ENCODE measurements at places on chromosomes 2 and 18.

- no peak for DNase-seq
These were observed 240.7 kb downstream of the SRBD1 start for GRCh38 chr2:45370369-45370768.

GRCh38 chr2:24623535-24623934, 132.5 kb downstream of the NCOA1 start:
- DNase-seq = no peak

GRCh38 chr2:151638191-151638933, 95.9 kb downstream of the NEB start:
- no peak for DNase-seq

GRCh38 chr2:136025057-136025973, 39.9 kb upstream of the DARS1 start:
- DNase-seq = peak; percentile 93

DNA sequence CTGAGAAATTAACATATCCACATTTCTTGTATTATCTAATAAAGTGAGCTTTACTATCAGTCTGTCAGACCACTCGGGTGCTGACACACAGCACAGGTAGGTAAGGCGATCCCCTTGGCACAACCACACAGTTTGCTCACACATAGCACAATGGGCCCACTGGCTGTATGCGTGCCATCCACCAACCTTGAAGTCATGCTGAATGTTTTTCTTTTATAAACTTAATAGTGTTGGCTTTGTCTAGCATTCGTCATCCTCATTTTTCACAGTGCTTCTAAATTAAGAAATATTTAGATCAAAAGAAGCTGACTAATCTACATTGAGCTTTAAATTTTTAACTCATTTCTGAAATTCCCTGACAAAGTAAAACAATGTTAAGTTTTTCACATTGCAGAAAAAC, 50.0 kb upstream of the PAPOLG start:
- no peak for DNase-seq

GRCh38 chr2:118013221-118013723, 598 bp downstream of the CCDC93 start:
- DNase-seq = peak; percentile 94

DNA sequence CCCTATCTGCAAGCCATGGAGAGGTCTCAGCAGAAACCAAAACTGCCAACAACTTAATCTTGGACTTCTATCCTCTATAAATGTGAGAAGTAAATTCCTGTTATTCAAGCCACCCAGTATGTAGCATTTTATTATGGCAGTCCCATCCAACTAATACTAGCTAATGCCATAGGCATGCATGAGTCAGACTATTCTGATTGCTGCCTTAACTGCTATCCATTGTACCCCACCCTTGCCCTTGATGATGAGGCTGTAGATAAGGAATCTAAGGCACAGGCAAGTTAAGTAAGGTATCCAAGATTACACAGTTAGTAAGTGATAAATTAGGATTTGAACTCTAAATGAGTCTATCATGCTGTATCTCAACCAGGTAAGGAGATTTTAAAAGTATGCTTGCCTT, 223.0 kb downstream of the UBE2E3 start:
- DNase-seq = no peak

- no peak for DNase-seq
These were observed 24.6 kb downstream of the EML4 start for GRCh38 chr2:42193722-42194187.

DNA sequence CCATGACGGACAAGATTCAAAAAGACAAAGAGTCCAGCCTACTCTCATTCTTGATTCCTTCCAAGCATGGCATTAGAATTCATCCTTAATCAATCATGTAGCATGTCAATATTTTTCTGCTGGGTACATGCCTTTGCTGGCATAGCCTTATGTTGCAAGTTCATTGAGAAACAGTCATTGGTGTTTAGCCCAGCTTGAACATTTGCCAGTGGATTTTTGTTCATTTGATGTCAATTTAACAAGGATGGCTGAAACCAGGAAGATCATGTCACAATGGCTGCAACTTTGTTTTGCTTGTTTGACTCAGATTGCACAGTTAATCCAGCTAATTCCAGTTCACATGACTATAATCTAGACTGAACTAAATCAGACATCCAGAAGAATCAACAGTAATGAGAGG, 1132.2 kb downstream of the LRP1B start:
- no peak for DNase-seq

DNA sequence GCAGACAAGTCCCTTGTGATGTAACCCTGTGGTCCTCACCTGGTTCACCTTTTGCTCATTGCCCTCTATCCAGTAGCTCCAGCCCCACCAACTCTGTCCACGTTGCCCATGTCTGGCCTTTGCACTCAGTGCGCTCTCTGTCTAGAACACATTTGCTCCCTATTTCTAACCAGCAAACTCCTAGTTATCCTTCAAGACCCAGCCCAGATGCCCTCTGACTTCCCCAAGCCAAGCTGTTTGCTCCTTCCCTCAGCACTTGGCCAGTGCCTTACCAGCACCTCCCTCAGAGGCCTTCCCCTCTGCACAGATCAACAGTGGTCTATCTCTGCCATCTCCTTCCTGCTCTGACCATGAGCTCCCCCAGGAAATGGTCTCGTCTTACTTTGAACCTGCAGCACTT, 137.7 kb downstream of the DYSF start:
- no peak for DNase-seq

- no peak for DNase-seq
These were observed 368.1 kb upstream of the CDH19 start for GRCh38 chr18:66971960-66972359.

DNA sequence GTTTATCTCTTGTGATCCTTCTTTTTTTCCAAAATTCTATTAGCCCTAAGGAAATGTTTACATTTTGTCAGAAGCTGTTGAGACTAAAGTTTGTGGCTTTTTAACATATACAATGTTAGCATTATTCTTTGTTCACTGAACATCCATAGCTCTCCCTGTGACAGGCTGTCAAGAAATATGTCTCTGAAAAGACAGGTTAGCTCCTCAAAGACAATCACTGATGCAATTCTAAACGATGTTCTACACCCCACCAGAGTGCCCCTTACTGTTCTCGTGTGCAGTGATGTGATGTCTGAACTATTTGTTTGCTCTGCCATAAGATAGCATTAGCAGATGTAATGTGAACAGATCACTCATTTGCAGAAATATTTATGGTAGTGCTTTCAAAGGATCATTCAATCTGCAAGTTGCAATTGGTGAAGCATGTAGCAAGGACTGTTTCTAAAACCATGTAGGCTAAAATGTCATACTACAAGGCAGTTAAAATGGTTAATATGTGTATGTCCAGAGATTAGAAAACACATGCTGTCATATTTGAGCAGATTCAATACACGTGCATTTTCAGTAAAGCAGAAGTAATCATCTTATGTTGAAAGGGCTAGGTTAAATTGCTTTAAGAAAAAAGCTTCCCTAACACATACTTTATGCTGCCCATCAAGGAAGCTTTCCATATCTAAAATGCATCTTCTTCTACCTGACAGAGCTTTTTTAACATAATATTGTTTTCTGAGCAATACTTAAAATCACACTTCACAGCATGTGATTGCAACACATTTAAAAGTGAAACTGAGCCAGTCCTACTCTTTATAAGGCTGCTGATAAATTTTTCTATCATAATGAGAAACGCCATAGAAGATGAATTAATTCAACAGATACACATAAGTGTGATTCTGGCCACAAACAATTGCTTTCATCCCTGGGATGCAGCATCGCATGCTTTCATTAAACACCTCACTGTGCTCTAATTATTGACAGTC, 285.7 kb upstream of the UBE2E3 start:
- no peak for DNase-seq

- DNase-seq = no peak
These were observed 656.2 kb upstream of the CHAC2 start for GRCh38 chr2:53111406-53111805.

- no peak for DNase-seq
These were observed 2.5 kb downstream of the TAF4B start for GRCh38 chr18:26228562-26229260.

DNA sequence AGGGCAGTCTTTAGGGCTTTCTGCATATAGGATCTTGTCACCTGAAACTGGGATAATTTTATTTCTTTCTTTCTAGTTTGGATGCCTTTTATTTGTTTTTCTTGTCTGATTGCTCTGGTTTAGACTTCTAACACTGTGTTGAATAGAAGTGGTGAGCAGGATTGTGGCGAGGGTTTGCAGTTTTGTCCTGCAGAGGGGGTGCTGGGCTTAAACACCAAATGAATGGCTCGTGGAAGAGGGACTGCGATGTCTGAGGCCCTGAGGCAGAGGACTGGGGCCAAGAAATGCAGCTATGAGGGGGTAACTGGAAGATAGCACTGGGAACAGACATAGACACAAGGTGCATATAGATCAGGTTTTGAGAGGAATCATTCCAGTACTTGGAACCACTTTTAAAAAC, 20.5 kb downstream of the UBE2F start:
- DNase-seq = no peak

GRCh38 chr2:20198796-20199632, 25.9 kb downstream of the SDC1 start:
- no peak for DNase-seq

DNA sequence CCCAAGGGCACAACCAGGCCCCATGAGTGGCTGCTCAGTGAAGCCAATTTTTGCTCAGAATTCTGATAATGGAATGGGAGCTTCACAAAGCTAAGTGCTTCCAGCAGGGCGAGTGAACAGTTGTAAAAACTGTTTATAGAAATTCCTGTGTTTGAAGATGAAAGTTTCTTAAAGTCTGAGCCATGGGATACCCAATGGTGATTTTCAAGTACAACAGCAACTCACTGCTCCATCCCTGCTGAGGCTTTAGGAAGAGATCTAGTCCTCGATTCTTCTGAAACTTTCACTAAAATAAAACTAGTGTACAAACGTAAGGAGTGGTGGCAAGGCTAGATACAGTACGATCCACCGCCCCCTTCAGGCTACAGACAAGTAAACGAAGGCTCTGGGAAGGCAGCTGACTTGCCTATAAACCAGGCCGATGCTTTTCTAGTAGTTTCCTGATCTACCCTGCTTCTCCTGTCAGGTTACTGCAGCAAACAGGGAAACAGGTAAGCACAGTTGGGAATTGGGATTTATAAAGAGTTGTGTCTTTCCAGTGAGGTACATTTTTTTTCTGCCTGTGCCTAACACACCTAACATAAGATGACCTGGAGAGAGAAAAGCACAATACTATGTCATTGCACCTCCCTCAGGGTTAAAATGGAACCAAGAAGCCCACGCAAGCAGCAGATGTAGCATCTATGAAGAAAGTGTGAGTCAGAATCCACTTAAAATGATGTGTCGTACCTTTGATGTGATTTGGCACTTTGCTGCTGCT, 108.7 kb downstream of the UXS1 start:
- DNase-seq = no peak

GRCh38 chr2:173537694-173538093, 183.0 kb downstream of the CDCA7 start:
- DNase-seq = no peak

DNA sequence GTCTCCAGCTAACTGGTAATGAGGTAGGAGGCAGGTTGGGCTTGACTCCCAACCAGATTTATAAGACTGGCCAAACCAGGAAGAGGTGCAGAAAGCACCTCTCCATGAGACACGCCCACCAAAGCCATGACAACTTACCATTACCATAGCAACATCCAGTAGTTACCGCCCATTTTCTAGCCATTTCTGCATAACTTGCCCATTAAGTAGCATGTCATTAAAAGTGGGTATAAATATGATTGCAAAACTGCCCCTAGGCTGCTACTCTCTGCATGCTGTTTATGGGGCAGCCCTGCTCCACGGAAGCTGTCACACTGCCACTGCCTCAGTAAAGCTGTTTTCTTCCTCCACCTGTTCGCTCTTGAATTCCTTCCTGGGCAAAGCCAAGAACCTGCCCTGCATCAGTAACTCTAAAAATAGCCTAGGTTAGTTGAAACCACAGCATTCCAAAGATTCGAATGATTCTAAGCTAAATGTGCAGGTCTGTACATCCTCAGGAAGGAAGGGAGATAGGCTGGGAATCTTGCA, 131.9 kb downstream of the ATL2 start:
- no peak for DNase-seq

DNA sequence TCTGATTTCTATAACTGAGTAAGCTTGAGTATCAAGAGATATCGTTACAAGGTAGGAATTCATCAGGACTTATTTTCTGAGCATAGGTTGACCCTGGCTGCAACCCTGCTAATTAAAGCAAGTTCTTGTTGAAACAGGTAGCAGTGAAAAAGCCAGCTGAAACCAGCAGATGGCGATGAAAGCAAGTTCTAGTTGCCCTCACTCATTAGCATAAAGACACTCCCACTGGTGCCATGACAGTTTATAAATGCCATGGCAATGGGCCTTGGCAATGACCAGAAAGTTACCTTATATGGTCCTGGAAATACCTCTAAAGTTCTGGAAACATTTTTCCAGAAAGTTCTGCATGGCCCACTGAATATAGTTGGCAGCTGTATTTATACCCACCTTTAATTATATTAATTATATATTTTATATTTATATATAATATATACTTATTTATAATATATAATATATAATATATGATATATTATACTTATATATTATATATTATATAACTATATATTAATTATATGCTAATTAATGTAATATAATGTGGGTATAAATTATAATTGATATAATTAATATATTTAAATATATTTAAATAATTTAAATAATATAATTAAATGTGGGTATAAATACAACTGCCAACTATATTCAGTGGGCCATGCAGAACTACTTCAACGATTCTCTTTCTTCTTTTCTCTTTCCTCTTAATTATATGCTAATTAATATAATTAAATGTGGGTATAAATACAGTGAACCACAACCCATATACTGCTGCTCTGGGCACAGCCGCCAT, 188.0 kb downstream of the CDH7 start:
- DNase-seq = no peak

- no peak for DNase-seq
These were observed 588 bp downstream of the CHAC2 start for GRCh38 chr2:53768242-53768542.

GRCh38 chr2:47048801-47049480, 106.2 kb downstream of the STPG4 start:
- DNase-seq = no peak

- no peak for DNase-seq
These were observed 116.0 kb downstream of the SETBP1 start for GRCh38 chr18:44796429-44797428.

All from spleen (tissue), 13 donors.